Nucleus accumbens (tissue), 56 donors: ENCODE measurements at places on chromosomes 1 and 21.

GRCh38 chr1:114896795-114897194 lies 42.1 kb downstream of the SYCP1 start:
- no peak for DNase-seq

DNA sequence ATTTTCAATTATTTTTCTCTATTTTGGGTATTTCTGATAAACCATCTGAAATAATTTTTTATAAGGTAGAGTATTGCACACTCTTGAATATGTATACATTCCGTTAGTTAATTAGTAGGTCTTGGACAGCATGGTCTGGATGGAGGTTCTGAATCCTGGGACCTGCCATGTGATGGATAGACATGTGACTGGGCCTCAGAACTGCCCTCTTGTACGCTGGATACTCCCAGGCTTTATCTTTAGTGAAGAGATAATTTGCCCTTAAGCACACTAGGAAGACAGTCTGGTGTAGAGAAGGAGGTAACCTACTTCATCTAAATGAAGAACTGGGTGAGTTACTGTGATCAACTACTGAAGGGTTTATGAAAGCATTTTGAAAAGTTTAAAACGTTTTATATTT lies 48.9 kb downstream of the CNIH3 start:
- DNase-seq = no peak

DNA sequence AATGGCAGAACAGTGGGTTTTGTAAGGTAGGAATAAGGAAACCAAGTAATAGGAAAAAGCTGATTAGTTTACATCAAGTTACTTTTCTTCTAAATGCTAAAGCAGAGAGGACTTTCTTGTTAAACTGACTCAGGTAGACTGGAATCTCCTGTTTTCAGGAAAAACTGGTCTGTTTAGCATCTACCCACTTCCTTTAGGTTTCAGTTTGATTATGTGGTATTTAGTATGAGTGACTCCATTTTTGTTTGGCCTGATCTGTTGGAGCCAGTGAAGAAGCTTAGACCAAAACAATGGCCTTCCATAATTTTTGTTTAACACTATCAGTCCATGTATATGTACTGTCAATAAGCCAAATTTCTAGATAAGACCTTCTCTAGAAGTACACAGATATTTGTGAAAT lies 88.4 kb downstream of the EPB41 start:
- no peak for DNase-seq

DNA sequence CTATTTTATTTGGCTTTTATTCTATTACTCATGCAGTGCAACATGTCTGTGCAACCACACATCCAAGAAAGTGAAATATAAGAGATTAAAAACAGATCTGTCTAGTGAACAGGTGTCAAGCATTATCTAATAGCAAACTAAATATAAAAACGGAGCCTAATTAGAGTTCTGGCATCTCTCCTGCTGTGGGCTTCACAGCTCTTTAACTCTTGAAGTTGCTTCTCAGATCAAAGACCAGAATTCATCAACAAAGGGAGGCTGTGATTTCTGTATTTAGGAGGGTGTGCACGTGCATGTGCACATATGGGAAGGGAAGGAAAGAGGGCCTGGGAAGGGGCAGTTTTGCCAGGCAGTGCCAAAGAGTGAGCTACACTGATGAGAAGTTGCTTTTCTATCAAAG lies 81.0 kb downstream of the MIS18A start:
- DNase-seq = no peak

DNA sequence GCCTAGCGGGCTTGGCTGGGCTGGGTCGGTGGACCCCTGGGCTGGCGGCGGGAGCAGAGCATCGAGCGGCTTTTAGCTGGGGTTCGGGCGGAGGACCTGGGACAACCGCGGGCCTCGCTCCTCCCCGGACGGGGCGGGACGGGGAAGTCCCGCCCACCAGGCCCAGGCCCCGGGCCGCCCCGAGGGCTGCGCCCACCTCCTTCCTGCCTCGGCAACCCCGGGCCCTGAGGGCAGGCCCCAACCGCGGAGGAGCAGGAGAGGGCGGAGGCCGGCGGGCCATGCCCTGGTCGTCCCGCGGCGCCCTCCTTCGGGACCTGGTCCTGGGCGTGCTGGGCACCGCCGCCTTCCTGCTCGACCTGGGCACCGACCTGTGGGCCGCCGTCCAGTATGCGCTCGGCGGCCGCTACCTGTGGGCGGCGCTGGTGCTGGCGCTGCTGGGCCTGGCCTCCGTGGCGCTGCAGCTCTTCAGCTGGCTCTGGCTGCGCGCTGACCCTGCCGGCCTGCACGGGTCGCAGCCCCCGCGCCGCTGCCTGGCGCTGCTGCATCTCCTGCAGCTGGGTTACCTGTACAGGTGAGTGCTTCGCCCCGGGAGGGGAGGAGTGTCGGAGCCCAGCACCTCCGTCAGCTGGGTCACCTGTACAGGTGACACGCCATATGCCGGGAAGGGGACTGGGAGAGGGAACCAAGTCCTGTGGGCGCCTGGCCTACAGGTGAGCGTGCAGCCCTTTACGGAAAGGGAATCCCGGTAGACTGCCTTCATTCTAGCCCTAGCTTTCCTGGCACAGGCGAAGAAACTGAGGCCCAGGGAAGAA lies at the start of gene XKR8:
TSS of gene XKR8 (plus strand) at position 182 of the 812 bp plus-strand sequence. CDS start at position 279, 97 bp downstream.
- DNase-seq = peak; percentile 30

- no peak for DNase-seq
These were observed 52.4 kb upstream of the USP1 start for GRCh38 chr1:62384276-62385005.

DNA sequence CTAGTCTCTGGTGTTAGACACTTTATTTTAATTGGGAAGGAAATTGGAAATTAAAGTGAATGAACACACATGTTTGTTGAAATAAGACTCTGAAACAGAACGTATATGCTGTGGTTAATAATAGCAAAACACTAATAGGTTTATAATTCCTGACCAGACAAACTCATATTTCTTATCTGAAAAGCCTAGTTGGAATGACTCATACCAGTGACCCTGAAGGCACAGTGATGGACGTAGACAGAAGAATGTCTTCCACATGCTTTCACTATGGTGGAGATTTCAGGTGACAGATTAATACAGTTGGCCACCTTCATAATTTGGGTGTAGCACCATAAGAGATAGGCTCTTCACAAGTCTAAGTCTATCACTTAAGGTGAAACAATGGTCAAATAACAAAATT lies 83.0 kb upstream of the COL11A1 start:
- DNase-seq = no peak

DNA sequence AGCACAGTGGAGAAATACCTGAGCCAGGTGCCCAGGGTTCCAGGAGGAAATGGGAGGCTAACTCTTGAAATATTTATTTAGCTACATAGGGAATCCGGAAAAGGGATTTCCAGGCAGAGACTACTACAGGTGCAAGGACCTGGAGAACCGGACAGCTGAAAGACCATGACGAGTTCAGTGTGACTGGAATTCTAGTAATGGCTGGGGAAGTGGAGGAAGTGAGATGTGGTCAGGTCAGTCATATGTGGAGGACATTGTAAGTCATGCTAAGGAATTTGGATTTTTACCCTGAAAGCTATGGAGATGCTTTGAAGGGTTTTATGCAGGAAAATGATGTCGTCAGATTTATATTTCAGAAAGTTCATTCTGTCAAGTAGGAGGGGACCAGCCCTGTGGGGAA lies 1.8 kb downstream of the CAP1 start:
- DNase-seq = no peak

GRCh38 chr1:231663211-231663792 lies 36.7 kb downstream of the DISC1 start:
- no peak for DNase-seq

- DNase-seq = no peak
These were observed 107.7 kb upstream of the COL6A1 start for GRCh38 chr21:45873866-45874265.

DNA sequence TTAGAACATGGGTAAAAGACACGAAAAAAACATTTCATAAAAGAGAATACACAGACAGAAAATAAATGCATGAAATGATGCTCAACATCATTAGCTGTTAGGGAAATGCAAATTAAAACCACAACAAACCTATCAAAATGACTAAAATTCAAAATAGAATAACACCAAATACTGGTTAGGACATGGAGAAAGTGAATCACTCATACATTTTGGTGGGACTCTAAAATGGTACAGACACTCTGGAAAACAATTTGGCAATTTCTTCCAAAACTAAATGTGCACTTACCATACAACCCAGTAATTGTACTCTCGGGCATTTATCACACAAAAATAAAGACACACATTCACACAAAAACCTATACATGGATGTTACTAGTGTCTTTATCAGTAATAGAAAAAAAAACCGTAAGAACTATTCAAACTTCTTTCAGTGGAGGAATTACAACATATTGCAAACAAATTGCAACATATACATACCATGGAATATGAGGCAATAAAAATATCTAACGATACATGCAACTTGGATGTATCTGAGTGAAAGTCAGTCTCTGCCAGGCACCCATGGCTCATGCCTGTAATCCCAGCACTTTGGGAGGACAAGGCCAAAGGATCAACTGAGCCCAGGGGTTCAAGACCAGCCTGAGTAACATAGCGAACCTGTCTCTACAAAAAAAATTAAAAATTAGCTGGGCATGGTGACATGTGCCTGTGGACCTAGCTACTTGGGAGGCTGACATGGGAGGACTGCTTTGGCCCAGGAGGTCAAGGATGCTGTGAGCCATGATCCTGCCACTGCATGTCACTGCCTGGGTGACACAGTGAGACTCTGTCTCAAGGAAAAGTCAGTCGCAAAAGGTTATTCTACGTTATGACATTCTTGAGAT lies 19.6 kb downstream of the HSF2BP start:
- DNase-seq = no peak

DNA sequence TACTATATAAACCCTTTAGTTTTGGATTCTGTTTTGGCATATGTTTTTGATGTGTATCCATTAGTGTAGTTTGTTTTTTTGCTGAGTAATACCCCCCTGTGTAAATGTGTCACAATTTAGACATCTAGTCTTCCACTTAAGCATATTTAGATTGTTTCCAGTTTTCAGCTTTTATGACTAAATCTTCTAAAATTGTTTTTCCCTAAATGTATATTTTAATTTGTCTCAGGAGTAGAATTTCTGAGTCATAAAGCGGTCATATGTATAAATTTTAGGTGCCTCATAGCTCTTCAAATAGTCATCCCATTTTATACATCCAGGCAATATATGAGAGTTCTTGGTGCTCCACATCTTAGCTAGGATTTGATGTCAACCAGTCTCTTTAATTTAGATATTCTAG lies 1348.0 kb downstream of the MRPL39 start:
- no peak for DNase-seq

DNA sequence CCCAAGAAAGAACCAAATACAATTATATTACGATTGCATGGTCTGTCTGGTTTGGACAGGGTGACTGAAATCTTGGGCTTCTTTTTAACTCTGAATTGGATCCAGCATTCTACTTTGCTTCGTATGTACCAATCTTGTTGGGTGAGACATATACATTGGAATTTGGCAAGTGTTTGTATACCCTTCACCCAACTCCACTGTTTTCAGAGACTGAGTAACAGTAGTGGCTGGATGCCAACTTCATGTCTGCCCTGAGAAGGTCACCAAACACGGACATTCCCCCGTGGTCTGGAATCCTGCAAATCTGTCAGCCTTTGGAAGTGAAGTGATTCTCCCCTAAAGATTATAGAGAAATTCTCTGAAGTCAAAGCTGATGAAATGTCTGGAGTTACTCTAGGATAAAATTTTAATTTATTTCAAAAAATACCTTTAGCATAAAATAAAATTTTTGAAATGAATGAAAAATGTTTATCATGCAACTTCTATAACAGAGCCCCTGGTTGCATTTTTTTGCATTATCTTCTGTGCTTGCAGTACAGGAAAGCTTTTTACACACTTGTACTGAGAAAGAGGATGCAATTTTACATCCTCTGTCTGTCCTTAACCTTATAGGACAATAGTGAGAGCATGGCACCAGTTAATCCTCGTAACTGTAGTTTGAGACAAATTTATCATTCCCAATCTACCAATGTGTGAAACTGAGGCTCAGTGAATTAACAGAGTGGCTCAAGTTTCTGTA lies 201.8 kb downstream of the DISC1 start:
- DNase-seq = no peak

DNA sequence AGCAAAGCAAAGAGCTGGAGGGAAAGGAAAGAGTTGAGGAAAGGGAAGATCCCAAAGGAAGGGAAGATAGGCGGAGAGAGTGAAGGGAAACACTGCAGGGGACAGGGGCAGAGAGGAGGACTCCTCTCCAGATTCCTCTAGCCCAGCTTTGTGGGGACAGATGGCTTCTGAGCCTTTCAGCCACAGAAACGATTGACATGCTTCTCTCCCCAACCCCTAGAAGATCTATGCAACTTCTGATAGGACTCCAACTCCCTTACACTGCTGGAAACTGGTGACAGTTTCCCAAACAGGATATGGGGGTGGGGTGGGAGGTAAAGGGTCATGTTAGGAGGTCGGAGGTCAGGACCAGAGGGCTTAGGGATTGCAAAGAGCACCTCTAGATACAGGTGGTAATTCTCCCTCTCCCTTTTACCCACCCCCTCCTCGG lies 6.5 kb downstream of the MEX3A start:
- DNase-seq = no peak

DNA sequence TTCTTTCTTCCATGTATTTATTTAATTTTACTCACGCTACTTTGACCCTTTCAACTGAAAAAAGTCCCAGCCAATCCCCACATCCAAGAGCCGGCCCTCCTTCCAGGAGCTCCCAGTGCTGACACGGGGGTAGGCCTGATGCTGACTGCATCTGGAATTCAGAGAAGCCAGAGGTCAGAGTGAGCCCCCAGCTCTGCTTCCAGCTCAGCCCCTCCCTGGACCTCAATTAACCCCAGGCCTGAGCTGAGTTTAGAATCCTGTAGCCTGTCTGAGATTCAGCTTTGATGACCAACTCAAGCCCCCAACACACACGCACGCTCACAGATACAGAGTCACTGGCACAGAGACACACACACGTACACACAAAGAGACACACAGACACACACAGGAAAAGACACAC lies 247.9 kb downstream of the NPHP4 start:
- no peak for DNase-seq

GRCh38 chr1:6260961-6261614 lies at the start of gene GPR153:
Gene GPR153, minus strand, starts transcription at chr1:6261098. Its CDS starts 6,193 bp downstream, at chr1:6254905.
- no peak for DNase-seq

GRCh38 chr1:34977858-34978257 lies 7.3 kb downstream of the TMEM35B start:
- DNase-seq = no peak

- no peak for DNase-seq
These were observed 569 bp upstream of the DAB1 start for GRCh38 chr1:57424231-57425027.

GRCh38 chr1:53678938-53679825 lies 59.8 kb downstream of the GLIS1 start:
- DNase-seq = no peak

GRCh38 chr1:57747818-57748217 lies 324.0 kb upstream of the DAB1 start:
- no peak for DNase-seq

GRCh38 chr21:26842974-26843932 lies 2.0 kb downstream of the ADAMTS1 start:
- DNase-seq = peak; percentile 82

GRCh38 chr21:42489991-42490390 lies 6.0 kb downstream of the RSPH1 start:
- no peak for DNase-seq
